ENCODE measurements at places on chromosomes 11 and 22.

- no peak for DNase-seq
Measured at GRCh38 chr22:27591060-27591459, 210.5 kb downstream of the MN1 start.

DNA sequence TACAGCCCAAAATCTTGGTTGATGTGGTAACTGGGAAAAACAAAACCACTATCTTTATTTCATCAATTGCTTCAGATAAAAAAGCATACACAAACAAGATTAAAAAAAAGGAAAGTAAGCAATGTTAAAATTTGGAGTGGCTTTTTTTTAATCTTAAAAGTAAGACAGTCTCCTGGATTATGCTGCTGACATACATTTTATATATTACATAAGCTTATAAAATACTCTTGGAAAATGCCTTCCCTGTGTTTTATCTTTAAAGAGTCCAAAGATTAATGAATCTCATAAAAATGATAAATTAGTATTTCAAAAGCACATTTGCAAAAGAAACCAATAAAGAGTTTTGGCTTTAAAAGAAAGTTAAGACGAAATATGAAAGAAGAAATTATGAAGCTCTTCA, 132.7 kb downstream of the DLG2 start:
- DNase-seq, result no peak

DNA sequence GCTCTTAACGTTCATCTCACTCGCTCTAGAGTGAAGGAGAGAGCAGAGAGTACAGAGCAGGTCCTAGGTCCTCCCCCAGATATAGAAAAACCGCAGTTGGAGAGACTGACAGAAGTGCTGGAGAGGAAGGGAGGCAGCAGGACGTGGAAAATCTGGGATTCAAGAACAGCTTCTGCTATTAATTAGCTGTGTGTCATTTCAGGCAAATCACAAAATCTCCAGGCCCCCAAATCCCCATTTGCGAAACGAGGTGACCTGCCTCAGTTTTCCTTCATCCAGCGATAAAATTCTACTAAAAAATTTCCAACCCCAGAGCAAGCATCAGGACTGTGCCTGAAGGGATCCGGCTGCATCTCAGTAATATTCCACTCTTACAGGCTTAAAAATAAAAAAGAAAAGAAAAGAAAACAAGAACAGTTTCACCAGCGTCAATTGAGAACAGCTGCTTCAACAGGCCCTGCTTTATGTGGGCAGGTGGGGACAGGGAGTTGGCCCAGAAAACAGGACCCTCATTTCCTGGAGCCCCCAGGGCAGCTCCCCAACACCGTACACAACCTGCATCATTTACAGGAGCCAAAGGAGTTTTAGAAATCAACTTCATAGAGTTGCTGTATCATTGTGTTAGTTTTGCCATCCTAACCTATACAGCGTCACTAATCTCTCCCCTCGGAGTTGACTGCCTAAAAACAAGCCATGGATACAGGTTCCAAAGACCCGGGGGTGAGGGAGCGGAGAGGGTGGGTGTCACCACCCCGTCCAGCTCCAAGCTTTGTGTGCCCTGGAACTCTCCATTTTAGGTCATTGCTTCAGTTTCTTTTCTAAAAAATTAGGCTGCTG, 2.3 kb upstream of the MALAT1 start:
- no peak for DNase-seq

- no peak for DNase-seq
Measured at GRCh38 chr22:27075028-27075678, 417.8 kb downstream of the MIAT start.

DNA sequence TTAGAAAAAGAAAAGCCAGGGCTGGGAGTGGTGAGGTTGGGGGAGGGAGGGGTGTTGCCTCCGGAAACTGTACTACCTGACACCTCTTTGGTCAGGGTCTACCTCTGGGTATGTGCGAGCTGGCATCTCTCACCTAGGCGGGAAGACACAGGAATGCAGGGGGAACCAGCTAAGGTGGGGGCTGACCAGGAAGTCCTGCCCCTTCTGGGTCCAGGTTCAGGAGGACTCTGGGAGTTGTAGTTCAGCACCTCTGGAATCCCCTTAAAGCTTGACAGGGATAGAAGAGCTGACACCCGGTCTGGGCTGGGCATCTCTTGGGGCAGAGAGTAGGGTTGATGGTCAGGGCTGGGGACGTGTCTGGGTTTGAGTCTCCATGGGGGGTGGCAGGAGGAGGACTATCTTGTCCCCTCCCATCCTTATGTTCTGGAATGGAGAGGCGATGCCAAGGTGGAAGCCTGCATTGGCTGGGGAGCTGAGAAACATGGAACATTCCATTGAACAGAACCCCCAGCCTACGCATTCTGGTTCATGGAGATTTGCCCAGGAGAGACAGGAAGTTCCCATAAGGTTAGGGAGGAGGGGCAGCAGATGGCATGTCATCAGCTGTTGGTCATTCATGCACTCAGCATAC, 2.1 kb upstream of the KIAA1671 start:
- no peak for DNase-seq

DNA sequence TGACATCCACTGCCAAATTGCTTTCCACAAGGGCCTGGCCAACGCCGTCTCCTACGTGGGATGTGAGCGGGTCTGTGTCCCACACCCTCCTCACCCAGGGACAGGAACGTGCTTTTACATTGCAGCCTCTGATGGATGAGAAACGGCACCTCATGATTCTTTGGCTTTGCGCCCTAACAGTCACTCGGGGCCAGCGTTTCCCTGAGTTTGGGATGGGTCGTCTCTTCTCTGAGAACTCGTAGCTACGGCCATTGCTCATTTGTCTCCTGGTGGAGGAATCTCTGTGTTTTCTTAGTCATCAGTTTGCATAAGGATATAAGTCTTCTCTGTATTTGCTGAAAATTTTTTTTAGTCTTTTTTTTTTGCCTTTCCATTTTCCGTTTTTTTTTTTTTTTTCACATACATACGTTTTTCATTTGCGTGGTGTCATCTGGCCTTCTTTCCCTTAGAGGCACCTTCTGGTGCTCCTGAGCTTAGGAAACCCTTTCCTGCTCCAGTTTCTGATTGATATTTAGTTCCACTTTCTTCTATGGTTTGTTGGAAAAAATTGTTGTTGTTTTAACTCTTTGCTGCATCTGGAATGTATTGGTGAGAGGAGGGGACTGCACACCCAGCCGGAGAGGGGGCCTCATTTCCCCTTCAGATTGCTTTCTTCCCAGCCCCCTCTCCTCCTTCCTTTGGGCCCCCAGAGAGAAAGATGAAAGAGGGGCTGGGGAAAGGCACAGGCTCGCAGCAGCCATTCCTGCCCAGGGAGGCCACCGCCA, 12.0 kb downstream of the TNNT3 start:
- DNase-seq, result no peak

- no peak for DNase-seq
Measured at GRCh38 chr11:66194391-66194790, 74.0 kb upstream of the RAB1B start.

GRCh38 chr11:128399251-128400121, 187.9 kb downstream of the ETS1 start:
- DNase-seq, result no peak

DNA sequence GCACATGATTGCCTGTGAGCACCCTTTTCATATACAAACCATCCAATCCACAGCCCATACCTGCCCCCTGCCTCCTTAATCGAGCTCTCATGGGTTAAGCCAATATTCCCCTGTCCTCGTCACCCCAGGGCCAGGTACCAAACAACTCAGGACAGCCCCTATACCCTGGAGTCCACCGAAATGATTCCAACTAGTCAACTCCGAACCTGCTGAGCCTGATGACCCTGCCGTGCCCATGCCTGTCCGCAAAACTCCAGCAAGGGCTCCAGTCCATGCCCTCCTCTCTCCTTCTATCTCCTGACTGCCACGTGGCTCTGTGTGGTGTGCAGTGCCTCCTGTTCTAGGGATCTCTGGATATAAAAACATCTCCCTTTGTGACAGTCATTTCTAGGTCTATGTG, 35.5 kb upstream of the SYT13 start:
- no peak for DNase-seq

- no peak for DNase-seq
Measured at GRCh38 chr11:118531597-118532084, 649 bp downstream of the TMEM25 start.

GRCh38 chr22:49239264-49240015, 588.2 kb downstream of the BRD1 start:
- DNase-seq, result no peak

DNA sequence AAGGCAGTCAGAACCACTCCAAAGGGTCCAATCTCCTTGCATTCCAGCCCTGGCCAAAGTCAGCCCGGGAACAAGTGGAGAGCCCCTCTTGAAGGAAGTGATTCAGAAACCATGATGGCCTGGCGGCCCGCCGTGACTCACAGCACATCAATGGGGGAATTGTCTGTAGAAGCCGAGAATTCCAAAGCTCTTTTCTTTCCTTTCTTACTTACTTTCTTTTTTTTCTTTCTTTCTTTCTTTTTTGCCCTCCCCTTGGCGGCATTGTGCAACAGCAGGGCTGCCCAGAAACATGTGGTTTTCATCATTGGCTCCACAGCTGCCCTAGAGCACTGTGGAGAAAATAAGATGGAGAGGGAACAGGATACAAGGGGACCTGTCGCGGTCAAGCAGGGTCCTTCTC, 140.2 kb upstream of the TIMP3 start:
- DNase-seq, result no peak

DNA sequence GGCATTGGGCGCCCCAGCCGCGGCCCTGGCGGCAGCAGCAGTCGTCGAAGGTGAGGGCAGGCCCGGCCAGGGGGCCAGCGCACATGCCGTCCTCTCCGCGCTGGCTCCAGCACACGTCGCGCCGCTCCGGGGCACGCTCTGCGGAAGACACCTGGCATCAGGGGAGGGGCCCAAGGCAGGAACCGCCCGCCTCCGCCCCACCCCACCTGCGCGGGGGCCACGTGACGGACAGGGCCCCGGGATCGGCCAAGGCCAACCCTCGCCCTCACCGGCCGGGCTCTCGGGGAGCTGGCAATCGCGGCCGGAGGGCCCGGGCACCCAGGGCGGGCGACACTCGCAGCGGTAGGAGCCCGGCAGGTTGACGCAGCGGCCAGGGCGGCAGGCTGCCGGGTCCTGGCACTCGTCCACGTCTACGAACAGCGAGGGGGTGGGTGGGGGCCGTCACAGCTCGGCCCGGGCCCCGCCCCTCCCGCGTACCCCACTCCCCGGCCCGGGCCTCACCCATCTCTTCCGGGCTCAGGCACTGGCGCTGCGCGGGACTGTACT, 14.9 kb downstream of the SCYL1 start:
- no peak for DNase-seq

- DNase-seq, result no peak
Measured at GRCh38 chr11:61716478-61717285, 35.8 kb upstream of the MYRF start.

GRCh38 chr22:33014621-33015020, 43.6 kb downstream of the SYN3 start:
- no peak for DNase-seq

- DNase-seq, result no peak
Measured at GRCh38 chr11:74615311-74615710, 22.9 kb downstream of the POLD3 start.

GRCh38 chr22:36966851-36967540, 52.3 kb downstream of the TST start:
- no peak for DNase-seq

- DNase-seq, result no peak
Measured at GRCh38 chr11:6636480-6636879, 17.3 kb upstream of the TPP1 start.

DNA sequence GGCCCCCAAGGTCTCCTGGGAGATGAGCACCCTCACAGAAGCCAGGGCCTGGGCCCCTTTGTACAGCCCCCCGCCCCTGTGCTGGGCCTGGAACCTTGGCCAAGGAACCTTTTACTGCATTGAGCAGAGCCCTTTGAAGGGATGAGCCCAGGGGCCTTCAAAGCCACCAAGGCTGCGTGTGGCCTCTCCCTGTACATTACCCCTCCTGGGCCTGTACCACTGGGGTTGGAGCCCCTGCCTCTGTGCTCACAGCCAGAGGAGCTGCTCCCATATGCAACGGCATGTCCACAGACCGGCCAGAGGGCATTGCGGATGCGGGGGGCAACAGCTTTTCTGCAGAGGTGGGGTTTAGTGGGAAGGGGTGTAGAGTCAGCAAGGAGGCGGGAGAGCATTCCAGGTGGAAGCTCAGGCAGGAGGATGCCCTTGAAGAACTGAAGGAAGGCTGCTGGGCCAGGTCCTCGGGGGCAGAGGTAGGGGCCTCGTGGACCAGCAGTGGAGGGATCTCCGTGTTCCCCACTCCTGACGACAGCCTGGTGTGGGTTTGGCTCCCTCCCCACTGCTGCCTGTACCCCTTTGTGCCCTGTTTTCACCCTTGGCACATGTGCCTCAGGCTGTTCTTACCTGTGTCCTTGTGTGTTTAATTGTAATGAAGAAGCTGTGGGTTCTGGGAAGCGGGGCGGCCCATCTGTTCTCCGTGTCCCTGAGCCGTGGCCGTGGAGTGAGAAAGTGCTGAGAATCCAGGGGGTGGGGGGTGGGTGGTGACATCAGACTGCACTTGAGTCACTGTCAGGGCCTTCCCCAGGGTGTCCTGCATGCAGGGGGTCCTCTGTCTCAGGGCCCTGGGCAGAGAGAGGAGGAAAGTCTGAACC, 46.9 kb downstream of the ARHGAP8 start:
- no peak for DNase-seq

DNA sequence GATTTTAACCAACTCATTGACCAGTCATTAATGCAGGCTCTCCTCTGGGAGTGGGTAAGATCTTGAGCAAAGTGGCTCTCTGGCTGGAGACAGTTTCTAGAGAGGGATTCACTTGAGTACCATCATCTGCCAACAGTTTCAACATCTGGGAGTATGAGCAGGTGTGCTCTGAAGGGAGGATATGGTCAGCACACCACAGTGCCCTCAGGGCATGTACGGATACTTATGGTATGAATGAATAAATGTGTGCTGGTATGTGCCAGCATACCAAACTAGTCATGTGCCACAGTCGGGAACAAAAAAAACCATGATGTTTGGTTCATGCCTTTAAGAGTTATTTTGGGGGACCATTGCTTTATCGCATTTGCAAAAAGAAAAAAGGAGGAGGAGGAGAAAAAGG, 1197.5 kb upstream of the TENM4 start:
- DNase-seq, result no peak

GRCh38 chr11:304915-305843, 2.4 kb upstream of the IFITM2 start:
- DNase-seq, result peak; percentile 63

DNA sequence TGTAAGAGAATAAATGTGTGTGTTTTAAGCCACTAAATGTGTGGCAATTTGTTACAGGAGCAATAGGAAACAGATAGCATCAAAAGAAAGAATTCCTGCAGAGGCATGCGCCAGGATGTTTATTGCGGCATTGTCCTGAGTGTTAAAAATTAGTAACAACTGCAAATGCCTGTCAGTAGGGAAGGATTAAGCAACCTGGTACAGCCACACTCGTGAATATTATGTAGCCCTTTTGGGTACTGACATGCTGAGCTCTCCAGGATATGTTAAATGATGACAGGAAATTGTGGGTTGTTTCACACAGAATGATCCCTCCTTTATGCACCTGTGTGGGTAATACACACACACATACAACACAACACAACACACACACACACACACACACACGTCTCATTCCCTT, 69.7 kb upstream of the MYOD1 start:
- no peak for DNase-seq

- no peak for DNase-seq
Measured at GRCh38 chr11:86769219-86769618, 31.1 kb upstream of the PRSS23 start.
